ENCODE measurements at places on chromosomes 4 and X.

GRCh38 chr4:174215961-174216680 lies 67.3 kb downstream of the FBXO8 start:
- DNase-seq = no peak

- no peak for DNase-seq
These were observed 220.2 kb downstream of the STPG2 start for GRCh38 chr4:97923096-97923495.

DNA sequence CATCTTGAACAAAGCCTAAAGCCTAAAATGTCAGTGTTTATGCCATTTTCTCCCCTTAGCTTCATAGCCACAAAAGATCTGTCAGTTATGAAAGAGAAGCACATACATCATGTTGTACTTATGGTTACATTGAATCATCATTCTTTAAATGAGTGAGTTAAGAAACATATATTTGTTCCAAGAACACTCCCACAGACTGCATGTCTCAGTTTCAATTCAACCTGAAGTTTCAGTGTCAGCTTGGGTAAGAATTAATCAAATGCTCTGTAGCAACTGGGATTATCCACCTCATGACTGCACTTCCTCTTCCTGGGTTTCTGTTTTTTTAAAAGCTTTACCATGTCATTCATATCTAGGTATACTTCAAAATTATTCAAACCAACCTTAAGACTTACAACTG lies 3.9 kb upstream of the TMPRSS11B start:
- DNase-seq = no peak

- no peak for DNase-seq
These were observed 44.0 kb downstream of the SERTM2 start for GRCh38 chrX:111555406-111555958.

- DNase-seq = no peak
These were observed 119.7 kb downstream of the TEX13C start for GRCh38 chrX:125439194-125439849.

Measured in stimulated activated CD8-positive, alpha-beta memory T cell treated with anti-CD3 and anti-CD28 coated beads, Interleukin-4, amount 100 ng/mL, for 4 hours (primary cell).